ENCODE measurements at places on chromosomes 3 and 15.

DNA sequence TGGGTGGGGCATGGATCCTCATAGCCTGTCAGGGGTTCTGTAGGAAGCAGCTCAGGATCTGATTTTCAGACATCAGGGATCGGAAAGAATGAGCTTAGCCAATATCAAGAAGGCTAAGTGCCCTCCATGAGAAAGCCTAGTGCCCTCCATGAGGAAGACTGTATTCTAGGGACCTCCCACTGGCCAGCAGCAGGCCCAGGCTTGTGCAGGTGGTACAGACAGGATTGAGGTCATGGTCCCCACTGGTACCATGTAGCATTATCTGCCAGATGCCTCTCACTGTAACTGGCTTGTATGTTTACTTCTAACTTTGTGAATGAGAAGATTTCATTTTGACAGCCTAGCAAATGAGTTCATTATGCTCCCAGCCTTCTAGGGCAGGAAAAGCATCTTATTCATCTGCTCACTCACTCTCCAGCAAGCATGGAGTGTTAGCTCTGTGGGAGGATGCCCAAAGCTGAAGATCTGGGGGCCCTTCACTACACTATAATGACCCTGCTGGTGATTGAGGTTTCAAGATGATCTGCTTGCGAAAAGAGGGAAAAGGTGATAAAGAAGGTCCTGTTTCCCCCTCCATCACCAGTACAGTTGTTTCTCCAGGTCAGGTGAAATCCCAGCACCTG is 7.5 kb downstream of the EPHB1 start:
- no peak for DNase-seq

GRCh38 chr15:56496635-56497034 is 31.7 kb upstream of the MNS1 start:
- DNase-seq = no peak

GRCh38 chr3:53142986-53143385 is 12.8 kb upstream of the RFT1 start:
- DNase-seq = no peak

DNA sequence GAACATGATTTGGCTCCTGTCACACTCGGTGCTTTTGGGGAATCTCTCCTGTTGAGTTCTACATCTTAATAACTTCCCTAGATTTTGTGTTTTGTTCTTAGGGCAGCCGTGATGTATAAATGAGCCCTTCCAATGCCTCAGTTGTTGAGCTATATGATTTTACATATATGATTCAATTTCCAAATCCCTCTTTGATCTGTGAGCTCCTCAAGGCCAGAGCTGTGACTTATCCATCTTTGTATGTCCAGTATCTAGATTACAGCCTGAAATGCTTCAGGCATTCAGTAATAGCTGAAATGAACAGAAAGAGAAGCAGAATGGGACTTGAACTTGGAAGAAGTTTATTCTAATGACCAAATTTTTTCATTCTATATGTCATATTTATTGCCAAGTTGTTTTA is 26.6 kb downstream of the CGGBP1 start:
- no peak for DNase-seq

- DNase-seq = no peak
Measured at GRCh38 chr3:188060840-188061544, 93.0 kb upstream of the LPP start.

- no peak for DNase-seq
Measured at GRCh38 chr3:62368290-62368704, 5.1 kb downstream of the FEZF2 start.

DNA sequence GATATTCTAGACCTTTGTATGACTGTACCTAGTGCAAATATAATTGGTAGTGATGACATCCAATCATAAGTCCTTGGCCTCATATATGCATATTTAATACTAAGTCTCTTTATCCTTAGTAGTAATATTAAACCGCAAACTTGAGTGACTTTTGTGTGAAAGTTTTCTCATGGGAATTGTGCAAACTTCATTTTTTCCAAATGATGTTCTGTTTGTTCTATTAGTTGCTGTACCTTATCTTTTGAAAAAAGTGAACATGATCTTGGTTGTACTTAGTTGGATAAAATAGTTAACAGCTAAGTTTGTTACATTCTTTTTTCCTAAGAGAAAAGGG is 43.2 kb downstream of the TMEM45A start:
- DNase-seq = no peak

DNA sequence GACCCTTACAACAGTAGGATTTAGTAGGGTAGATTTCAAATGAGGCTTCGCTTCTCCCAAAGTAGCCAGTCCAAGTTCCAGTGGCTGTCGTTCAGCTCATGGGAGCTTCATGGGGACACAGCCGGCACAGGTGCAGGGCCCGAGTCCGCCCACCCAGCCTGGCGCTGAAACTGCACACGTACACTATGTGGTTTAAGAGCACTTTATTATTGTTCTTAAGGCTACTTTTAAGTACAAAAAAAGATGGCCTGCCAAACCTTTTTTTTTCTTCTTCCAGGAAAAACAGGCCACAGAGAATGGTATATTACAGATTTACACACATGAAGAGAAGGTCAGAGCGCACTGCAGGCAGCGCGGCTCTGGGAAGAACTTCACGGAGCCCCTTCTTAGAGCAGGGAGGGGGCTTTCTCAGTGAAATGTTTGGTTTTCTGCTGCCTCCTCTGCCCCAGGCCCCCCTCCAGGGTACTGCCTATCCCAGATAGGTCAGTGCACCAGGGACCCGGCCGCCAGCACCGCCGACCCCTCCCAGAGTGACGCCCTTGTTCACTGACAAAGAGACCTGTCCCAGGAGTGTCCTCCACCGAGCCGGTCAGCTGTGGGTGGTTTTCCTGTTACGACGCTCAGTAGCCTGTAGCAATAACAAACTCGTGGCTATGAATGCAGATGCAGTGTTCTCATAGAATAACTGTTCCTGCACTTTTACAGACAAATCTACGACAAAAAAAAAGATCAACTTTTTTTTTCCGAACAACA is 87.7 kb downstream of the VGLL4 start:
- no peak for DNase-seq

- DNase-seq = peak; percentile 18
Measured at GRCh38 chr3:126121632-126122031, 37.7 kb upstream of the SLC41A3 start.

- no peak for DNase-seq
Measured at GRCh38 chr3:9866639-9867038, 13.4 kb downstream of the CIDEC start.

GRCh38 chr3:185067173-185067572 is 85.7 kb downstream of the C3orf70 start:
- DNase-seq = no peak

DNA sequence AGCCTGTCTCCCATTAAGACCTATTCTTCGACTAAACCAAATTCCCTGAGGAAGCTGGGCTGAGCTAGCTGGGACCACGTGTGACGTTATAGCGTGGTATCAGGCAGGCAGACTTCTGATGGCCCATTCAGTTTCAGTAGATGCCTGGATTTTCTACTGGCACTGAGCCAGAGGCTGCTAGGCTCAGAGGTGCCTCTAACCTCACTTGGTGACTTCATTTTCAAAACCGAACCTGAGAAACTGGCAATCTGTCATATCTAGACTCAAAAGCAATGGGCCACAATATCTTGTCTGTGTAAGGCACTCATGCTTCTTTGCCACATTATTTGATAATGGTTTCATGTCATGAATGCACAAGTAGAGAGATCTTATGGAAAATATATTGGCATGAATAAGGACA is 352.1 kb upstream of the AZI2 start:
- DNase-seq = no peak

DNA sequence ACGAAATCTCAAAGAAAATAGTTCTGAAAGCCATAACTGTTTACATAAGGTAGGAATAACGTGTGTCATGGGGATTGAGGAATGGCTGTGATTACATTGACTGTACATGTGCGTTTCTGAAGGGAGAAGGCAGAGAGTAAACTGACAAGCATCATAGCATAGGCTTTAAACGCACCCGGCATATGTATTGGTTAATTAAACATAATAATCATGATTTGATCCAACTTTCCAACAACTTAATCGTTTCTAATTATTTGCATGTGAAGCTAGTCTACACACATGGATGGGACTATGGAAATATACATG is 3.3 kb downstream of the TMEM108 start:
- DNase-seq = no peak

DNA sequence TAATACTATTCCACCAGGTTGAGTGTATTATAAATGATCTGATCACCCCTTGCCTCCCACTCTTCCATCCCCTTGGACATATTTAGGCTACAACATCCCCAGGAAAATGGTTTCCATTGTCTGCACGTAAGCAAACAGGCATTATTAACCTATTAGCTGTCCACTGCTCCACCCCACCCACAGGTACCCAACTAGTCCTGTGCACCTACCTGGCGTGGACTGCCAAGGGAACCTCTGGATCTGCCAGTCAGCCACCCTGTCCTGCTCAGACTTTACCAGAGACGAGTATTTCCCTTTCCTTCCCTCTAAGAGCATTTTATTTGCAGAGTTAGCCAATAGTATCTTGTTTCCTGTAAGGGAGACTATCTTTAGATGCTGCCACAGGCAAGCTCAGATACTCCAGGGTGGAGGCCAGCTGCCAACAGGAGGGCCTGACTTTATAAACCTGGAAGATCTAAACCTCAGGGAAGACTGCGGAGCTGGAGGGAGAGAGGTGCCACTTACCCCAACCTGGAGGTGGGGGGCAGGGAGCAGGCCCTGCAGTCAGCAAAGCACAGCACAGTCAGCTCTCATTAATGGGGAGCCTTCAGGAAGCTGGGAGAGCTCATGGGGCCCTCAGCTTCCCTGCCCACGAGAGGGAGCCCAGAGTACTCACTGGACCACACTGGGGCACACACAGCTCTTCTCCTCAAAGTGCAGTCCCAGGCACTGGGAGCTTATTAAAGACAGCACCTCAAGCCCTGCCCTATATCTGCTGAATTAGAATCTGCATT is at the start of gene CX3CR1:
CX3CR1 (minus strand) TSS at position 292 of the 773 bp plus-strand sequence. CDS start 13,527 bp downstream, outside the sequence.
- peak; percentile 30 for DNase-seq

- no peak for DNase-seq
Measured at GRCh38 chr3:65377637-65378036, 661.1 kb downstream of the MAGI1 start.

GRCh38 chr3:71542521-71543370 is 40.8 kb downstream of the FOXP1 start:
- peak; percentile 86 for DNase-seq

- DNase-seq = no peak
Measured at GRCh38 chr3:71465371-71466036, 118.0 kb downstream of the FOXP1 start.

GRCh38 chr3:111568911-111569310 is 26.2 kb downstream of the ZBED2 start:
- no peak for DNase-seq

- no peak for DNase-seq
Measured at GRCh38 chr15:48515500-48515899, 130.0 kb downstream of the FBN1 start.

DNA sequence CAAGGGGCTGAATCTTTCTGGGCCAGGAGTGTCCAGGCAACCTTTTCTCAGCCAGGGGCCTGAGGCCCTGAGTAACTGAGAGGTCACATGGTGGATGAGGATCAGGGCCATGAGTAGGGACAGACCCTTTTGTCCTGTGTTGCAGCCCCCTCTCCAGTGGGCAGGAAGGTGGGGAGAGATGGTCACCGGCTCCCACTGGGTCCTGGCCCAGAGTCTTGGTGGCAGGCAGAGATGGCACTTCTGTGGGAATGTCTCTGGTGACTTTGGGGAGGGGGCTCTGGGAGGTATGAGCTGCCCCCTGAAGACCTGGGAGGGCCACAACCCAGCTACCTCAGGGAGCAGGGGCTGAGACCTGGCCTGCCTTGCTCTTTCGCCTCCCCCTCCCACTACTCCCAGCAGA is 6.8 kb downstream of the ESYT3 start:
- DNase-seq = peak; percentile 20

DNA sequence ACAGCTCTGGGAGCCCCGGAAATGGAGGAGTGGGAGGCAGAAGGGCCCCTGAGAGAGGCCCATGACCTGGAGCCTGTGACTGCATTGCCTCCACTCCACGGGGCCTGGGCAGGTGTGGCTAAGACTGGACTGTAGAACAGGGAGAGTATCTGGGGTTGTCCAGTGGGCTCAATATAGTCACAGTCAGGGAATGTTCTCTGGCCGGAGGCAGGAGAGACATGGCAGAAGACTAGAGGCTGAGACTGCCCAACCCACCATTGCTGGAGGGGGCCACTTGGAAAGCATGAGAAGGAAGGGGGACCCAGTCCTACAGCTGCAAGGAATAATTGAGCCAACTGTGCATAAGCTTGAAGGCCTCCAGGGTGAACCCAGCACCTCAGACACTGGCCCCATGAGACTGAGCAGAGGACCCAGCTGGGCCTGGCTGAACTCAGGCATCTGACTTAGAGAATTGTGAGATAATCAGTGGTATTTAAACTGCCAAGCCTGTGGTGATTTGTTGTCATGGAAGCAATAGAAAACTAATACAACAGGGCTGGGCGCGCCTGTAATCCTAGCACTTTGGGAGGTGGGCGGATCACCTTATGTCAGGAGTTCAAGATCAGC is 33.1 kb downstream of the NIPA2 start:
- DNase-seq = no peak

DNA sequence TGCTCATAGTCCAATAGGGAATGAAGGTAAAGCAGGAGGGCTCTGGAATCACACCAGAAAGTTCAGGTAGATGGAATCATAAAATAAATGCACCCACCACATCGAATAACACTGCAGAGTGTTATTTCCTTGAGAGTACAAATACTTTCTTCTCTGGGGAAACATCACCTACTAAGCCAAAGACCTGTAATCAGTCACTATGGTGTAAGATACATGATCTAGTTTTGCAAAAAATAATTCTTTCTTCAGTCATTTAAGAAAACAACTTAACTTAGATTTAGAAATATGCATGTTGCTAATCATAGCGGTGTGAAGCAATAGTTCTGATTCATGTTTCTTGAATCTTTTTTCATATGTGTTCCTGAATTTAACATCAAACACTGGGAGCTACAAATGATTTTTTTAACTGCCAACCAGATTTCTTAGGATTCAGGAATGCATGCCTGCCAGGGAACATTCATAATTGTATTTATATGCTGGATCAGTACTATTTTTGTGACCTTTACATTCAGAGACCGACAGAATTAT is 40.2 kb upstream of the MEIS2 start:
- DNase-seq = no peak

DNA sequence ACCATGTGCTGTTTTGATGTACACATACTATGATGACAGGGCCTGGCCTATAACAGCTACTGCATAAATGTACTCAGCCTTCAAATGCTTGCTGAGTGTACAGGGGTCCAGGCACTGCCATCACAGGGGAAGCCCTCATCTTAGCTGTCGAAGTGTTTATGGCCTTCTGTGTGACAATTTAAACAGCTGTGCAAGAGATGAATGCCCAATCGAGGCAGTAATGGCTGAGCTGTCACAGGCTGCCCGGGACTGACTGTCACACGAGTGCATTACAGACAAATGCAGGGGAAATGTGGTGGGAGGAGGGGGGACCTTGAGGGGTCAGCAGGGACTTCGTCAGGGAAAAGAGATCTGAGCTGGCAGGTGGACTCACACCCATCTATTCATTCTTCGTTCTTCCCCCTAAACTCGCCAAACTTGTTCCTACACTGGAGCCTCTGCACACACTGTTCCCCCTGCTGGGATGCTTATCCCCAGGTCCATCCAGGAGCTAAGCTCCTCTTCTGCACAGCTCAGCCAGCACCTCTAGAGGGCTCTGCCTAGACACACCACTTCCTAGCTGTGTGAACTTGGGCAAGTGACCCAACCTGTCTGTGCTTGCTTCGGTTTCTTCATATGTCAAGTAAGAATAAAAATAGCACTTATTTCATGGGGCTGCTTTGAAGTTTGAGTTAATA is 156.2 kb upstream of the IQSEC1 start:
- DNase-seq = no peak

- no peak for DNase-seq
Measured at GRCh38 chr3:127731546-127732289, 59.0 kb downstream of the ABTB1 start.

Data from left forelimb (tissue), 1 donor.